ENCODE measurements at places on chromosomes 5 and 9. TPM values are rescaled to one million over a fixed set of nuclear protein-coding genes. Genes with fewer than 3 reads are reported as not detected.

- no peak for DNase-seq
These were observed 19.5 kb downstream of the TRIM32 start for GRCh38 chr9:116706310-116707290.

DNA sequence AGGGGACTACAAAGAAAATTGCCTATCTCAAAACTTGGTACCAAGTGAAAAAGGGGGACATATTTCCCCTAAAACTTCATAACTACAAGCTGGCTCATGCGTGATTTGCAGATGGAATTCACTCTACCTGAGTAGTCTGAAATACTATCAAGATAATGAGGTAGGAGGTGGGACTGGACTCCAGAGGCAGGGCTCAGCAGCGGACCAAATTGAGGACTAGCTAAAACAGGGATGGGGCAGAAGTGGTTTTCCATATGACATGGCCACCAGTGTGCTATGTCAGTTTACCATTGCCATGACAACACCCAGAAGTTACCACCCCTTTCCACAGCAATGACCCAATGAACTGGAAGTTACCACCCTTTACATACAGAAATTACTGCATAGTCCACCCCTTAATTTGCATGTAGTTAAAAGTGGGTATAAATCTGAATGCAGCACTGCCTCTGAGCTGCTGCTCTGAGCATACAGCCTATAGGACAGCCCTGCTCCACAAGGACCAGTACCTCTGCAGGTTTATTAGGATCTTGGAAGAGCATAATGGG is 30.4 kb upstream of the TESK1 start:
- no peak for DNase-seq

CDKN2B-AS1 gene
- 0.53 TPM for total RNA-seq

TMEM252 gene
- not detected for total RNA-seq

SNAPC4 gene
- 3.8 TPM for total RNA-seq

DNA sequence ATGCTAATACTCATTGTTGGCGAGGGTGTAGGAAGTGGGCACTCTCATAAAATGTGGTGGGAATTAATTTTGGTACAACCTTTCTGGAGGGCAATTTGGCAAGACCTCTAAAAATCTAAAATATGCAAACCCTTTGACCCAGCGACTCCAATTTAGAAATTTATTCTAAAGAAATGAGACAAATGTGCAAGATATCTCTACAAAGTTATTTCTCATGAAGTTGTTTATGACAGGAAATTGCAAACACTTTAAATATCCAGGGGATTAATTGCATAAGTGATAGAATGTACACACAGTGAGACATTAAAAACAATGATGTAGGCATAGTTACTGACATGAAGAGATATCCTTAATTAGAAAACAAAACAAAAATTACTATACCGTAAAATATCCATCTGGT is 246.3 kb upstream of the MAP3K1 start:
- DNase-seq = no peak
